ENCODE measurements at places on chromosomes 2 and 18.

- no peak for DNase-seq
Observed at GRCh38 chr2:74740741-74741431, 86.8 kb downstream of the SEMA4F start.

- no peak for DNase-seq
Observed at GRCh38 chr2:62461707-62462106, 44.3 kb downstream of the TMEM17 start.

DNA sequence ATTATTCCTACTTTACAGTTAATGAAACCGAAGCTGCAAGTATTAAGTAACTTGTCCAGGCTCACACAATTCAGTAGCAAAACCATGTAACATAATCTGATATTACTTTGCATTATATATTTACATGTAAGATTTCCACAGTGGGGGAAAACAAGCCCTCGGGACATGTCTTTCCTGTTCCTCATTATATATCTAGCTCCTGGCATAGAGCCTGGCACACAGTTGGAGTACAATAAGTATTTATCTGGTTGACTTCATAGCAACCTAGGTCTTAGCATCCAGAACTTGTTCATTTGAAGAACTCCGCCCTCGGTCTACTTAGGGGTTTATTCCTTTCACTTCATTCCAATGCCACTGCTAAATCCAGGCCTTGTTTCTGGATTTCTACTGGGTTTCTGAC, 1.6 kb upstream of the RBM45 start:
- no peak for DNase-seq

DNA sequence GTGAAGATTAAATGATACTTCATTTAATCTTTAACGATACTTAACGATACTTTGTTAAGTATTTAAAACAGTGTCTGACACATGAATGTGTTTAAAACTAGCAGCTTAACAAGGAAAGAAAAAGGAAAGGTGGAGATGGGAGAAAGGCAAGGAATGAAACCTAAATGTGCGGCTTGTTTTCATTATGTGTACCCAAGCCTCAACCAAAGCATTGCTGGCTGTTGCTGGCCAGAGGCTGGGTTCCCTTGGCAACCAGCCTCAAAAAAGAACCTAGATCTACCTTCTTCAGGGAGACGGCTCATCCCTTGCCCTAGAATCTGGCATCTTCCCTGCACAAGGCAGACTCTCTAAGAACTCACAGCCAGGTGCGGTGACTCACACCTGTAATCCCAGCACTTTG, 13.8 kb upstream of the PCBP1 start:
- DNase-seq = no peak

GRCh38 chr2:84674586-84674985, 158.3 kb downstream of the DNAH6 start:
- no peak for DNase-seq

All from NCI-H1417 treated with DMSO at 0.1 percent for 48 hours (cell line).